Frontal cortex (tissue), 4 donors: ENCODE measurements at places on chromosomes 3 and 15. TPM values are rescaled to one million over a fixed set of nuclear protein-coding genes. Genes with fewer than 3 reads are reported as not detected.

Gene DNAJA4
- total RNA-seq = 29.8 TPM

DNA sequence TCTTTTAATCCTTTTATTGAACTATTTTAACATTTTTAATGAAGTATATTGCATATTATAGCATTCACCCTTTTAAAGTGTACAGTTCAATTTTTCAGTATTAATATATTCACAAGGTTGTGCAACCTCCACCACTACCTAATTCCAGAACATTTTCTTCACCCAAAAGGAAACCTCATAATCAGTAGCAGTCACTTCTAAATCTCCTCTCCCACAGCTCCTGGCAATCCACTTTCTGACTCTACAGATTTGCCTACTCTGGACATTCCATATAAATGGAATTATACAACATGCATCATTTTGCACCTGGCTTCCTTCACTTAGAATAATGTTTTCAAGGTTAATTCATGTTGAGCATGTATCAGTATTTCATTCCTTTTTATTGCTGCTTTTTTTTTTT, 55.0 kb upstream of the HRH1 start:
- no peak for DNase-seq

GRCh38 chr3:196096382-196096953, 14.6 kb upstream of the TFRC start:
- DNase-seq = no peak

- DNase-seq = peak; percentile 29
Observed at GRCh38 chr3:69665026-69665737, 74.1 kb upstream of the MITF start.

GRCh38 chr3:12898965-12899755, 57.8 kb upstream of the RPL32 start:
- DNase-seq = no peak

DNA sequence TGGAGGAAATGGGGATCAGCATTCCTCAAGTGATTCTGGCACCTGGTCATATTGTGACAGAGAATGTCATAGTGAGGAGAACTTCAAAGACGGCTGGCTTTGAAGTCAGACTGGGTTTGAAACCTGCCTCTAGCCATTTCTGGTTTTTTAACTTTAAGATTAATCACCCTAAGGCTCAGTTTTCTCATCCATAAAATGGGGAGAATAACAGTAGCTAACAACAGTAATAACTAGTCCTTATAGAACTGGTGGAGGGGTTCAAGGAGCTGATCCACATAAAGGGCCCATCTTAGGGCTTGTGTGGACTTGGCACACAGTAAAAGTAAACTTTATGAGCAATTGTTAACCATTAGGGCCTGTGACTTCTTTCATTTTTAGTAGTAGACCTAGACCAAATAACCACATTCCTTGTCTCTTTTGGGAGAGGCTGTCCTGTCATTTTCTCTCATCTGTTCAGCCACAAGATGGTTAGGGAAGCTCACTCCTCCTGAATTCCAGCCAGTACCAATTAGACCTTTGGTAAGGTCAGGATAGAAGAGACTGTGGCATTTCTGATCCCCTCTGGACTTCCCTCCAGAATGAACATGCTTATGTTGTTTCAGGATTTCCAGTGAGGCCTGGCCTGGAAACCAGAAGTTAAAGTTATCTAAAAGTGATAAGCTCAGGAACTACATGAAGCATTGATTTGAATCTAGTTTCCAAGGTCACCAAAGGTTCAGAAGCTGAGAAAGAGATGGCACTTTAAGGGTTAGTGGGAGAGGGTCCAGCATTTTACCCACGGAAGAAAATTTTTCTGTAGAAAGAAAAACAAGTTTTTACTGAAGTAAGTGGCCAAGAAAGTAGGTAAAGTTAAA, 159.3 kb upstream of the DPH6 start:
- no peak for DNase-seq

DNA sequence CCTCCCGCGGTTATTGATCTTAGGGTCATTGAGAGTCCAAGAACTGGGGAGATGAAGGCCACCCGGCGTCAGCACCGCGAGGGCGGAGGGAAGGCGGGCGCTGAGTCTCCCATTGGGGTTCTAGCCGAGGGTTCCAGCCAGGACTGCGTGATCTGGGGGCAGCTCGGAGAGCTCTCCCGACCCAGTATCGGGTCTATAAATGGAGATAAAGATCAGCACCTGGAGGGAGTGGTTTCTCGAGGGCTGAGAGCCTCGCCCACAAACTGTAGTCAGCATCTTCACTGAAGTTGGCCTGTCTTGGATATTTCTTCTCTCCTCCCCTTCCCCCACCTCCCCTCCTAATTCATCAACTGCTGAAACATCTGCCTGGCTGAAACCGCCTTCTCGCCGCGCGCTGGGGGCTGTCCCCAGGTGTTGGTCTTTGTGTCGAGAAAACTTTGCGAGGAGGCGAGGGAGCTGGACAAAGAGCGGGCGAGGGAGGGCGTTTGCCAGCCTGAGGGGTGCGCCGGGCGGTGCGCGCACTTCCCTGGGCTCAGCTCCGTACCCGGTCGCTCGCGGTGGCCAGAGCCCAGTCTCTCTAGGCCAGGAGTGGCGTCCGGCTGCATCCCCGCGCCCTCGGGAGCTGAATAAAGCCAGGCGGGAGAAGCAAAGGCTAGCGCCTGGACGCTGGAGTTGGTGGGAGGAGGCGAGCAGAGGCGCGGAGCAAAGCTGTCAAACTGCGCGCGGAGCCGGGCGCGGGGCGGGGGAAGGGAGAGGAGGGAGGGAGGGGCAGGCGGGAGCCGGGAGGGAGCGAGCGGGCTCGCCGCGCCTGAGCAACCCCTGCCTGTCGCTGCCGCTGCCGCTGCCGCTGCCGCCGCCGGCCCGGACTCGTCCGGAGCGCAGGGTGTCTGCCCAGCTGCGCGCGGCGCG, at the start of gene ST8SIA2:
Gene ST8SIA2 (plus strand): TSS at position 811 of the 909 bp plus-strand sequence. CDS start 184 bp downstream, outside the sequence.
- DNase-seq = peak; percentile 47

Gene OSTN
- total RNA-seq = 15.1 TPM

Gene RETNLB
- total RNA-seq = not detected

- no peak for DNase-seq
Observed at GRCh38 chr3:150385296-150386242, 22.5 kb upstream of the TSC22D2 start.

GRCh38 chr3:161990036-161990435, 493.4 kb downstream of the OTOL1 start:
- DNase-seq = no peak

- no peak for DNase-seq
Observed at GRCh38 chr3:126955004-126955790, 27.7 kb upstream of the PLXNA1 start.

Gene DNASE1L3
- 0.41 TPM for total RNA-seq

Gene PODXL2
- total RNA-seq = 182 TPM

DNA sequence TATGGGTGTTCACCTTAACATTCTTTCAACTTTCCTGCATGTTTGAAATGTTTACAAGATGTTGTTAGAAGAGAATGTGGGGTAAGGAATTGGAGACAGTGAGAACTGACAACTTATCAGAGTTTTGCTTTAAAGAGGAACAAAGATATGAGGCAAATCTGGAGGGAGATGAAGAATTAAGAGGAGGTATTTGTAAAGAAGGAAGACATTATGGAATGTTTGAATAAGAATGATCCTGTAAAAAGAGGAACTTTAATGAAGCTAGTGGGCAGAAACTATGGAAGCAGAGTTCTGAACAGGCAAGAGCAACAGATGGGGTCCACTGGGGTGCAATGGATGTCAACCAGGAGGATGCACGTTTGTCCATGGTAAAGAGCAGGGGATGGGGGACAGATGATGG, 27.7 kb downstream of the PLD1 start:
- no peak for DNase-seq

- DNase-seq = no peak
Observed at GRCh38 chr3:123832692-123833397, 51.3 kb downstream of the MYLK start.

Gene PCSK6
- total RNA-seq = 18.3 TPM

DNA sequence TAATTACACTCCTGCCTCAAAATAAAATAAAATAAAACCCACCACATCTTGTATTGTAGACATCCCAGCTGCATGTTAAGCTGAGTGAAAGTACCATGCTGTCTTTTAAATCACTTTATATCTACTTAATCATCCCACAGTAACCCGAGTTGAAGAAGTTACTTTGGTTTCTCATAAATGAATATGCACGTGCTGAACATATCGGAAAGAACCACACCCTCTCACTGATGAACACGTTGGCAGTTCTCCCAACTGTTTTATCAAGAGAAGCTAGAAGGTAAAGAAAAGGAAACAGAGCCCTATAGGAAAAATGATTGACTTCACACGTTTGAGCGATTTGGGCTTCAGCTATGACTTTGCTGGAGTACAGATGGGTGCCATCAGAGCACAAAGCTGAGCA, 15.9 kb upstream of the TM4SF19 start:
- DNase-seq = no peak

Gene RCCD1
- 14.3 TPM for total RNA-seq

Gene GHRL
- total RNA-seq = not detected

DNA sequence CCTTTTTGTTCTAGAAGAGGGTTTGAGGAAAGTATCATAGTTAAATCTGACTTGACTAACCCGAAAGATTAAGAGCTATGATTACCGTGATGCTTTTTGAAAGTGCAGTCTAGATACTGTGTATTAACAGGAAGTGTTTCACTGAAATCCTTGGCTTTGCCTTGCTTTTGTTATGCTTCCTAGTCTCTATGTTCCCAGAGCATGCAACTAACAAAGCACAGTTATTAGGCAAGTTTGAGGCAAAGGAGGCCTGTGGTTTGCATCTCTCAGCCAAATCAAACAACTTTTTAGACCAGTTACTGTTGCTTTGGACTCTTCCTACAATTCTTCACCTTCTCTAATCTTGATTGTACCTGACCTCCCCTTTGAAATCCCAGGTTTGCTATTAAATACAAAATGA, 3.9 kb downstream of the LXN start:
- DNase-seq = no peak

DNA sequence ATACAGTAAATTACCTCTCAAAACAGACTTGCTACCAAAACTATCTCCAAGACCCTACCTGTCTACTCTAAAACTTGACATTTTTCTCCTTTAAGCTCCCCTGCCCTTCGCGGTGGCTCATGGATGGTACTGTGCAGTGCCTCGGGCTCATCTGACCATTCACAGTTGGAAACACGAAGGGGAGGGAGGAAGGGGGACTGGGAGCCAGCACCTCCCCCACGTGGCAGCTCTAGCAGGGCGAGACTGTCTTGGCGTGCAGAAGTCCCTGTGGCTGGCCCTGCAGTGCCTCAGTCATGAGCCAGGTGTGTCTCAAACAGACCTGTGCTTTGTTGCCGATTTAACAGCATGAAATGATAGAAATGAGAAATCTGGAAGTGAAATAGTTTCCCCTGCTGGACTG, 372.0 kb downstream of the GABRG3 start:
- DNase-seq = no peak

GRCh38 chr3:127735767-127736693, 63.3 kb downstream of the ABTB1 start:
- DNase-seq = no peak

DNA sequence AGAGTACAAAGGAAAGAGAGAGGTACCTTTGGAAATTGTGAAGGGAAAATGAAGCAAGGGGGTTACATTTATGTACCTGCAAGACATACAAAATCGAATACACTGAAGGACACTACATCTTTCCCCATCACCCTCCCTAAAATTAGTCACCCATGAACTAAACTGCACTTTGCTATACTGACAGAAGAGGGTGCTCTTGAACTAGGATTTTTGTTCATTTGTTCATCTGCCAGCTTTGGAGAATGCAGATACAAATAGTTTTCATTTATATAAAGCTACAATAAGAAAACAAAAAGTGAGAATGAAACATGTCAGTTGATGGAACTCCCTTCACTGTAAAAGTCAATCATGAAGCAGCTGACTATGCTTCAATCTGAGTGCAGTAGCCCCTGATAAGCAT, 55.7 kb downstream of the PCCB start:
- DNase-seq = no peak

DNA sequence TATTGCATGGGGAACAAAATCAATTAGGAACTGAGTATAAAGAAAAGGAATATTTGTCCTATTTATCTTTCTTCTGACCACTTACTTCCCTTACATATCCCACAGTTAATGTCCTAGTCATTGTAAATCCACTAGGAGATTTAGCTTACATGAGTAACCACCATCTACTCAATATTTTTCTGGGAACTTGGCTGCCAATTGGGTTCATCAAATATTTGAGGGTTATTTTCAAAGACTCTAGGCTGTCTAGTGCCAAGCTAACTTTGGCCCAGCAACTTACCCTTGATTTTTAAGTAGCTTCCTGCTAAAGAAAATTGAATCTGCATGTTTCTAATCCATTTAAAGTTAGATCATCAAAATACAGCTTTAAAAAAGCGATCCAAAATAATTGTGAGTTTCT, 362.5 kb upstream of the EPHA3 start:
- no peak for DNase-seq

Gene ECT2
- total RNA-seq = 11.8 TPM

Gene SAMMSON
- not detected for total RNA-seq

GRCh38 chr3:69339760-69340159, 46.1 kb downstream of the FRMD4B start:
- no peak for DNase-seq

GRCh38 chr15:58839485-58839884, 68.4 kb downstream of the MINDY2 start:
- no peak for DNase-seq

Gene CAPN3
- total RNA-seq = 2.0 TPM

- DNase-seq = no peak
Observed at GRCh38 chr15:92449476-92449875, 55.8 kb downstream of the ST8SIA2 start.

Gene KLHL6
- 0.41 TPM for total RNA-seq

DNA sequence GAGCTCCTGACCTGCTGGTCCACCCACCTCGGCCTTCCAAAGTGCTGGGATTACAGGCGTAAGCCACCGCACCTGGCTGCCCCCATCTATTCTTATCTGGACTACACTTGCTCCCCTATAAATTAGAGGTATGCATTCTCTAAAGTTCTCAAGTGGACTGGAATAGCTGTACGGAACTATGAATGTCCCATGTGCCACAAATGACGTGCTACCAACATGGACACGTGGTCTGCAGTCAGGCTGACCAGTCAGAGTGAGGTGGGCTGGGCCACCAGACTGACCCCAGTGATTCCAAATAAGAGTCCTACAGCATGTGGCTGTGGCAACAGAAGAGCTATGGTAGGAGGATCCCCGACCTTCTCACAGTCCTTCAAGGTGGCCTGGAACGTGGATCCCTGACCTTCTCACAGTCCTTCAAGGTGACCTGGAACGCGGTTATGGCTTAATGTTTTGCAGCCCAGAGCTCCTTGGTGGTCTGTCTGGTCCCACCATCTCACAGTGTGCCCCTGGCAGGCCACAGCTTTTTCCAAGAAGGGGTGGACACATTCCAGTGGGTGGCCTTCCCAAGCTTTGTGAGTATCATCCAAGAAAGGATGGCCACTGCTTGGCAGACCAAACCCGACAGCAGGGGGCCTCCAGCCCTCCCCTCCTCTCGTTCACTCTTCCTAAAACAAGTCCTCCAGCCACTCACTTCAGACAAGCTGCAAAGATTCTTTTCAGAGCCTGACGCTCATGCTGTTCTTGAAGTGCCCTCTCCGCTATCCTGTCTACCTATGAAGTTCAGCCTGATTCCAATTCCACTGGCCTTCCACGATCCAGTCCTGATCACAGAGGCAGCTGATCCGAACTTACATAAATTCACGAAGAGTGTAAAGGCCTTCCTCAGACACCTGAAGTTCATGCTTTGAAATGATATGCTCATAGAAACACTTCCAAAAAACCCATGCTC, 4.4 kb downstream of the ADAMTS17 start:
- DNase-seq = no peak
